Small intestine (tissue), 16 donors: ENCODE measurements at places on chromosomes 1 and 21. TPM values are rescaled to one million over a fixed set of nuclear protein-coding genes. Genes with fewer than 3 reads are reported as not detected.
A peak's percentile ranks its signal among the peaks of the same experiment; 100 is the strongest.

GRCh38 chr1:9045861-9046510 is 19.8 kb upstream of the SLC2A7 start:
- no peaks in the 10 kb centered on the region for H3K27me3 ChIP-seq
- H3K36me3 ChIP-seq = peaks cover 52% of the 10 kb centered on the region
- H3K4me1 ChIP-seq = no peaks in the 10 kb centered on the region
- no peak for DNase-seq
- H3K27ac ChIP-seq = no peak overlapping the region
- no peak overlapping the region for H3K4me3 ChIP-seq

GRCh38 chr1:100265562-100265930 is 470 bp upstream of the RTCA start:
- peaks cover 3% of the 10 kb centered on the region for H3K36me3 ChIP-seq
- H3K27ac ChIP-seq = peak overlapping the region; percentile 58
- no peaks in the 10 kb centered on the region for H3K27me3 ChIP-seq
- no peaks in the 10 kb centered on the region for H3K4me1 ChIP-seq
- H3K4me3 ChIP-seq = peak overlapping the region; percentile 99

DNA sequence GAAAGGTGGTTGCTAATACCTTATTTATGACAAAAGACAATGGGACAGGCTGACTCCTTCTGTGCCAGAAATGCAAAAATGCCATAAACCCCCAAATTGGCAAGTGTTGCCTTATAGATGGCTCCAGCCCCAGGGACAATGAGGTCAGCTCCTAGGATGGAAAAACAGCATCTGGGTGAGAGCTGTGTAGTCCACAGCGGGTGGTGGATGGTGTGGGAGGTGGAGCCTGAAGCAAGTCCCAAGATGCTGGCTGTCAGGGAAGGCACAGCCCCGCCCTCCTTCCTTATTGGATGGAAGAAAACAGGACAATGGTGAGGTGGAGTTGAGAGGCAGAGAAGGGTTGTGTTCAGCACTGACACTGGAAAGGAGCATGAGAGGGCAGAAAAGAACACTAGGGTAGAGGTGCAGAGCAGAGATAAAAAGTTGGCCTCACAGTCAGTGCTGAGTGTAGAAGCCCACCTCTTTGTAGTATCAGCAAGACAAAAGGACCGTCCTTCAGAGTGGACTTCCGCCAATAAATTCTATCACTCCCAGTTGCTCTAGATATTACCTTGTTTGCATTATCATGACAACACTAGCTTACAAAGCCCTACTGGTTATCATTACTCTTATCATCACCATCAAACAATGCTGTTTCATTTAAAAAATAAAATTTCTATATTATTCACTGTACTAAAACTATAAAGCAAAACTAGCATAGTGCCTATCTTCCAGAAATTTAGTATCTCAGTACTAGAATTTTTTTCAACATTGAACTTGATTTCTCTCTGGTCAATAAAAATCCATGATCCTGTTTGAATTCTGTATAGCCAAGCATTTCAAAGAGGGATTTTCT is 3.7 kb upstream of the SDE2 start:
- no peak for DNase-seq
- H3K4me3 ChIP-seq = no peak overlapping the region
- H3K27ac ChIP-seq = peak overlapping the region; percentile 79
- H3K27me3 ChIP-seq = no peaks in the 10 kb centered on the region

DNA sequence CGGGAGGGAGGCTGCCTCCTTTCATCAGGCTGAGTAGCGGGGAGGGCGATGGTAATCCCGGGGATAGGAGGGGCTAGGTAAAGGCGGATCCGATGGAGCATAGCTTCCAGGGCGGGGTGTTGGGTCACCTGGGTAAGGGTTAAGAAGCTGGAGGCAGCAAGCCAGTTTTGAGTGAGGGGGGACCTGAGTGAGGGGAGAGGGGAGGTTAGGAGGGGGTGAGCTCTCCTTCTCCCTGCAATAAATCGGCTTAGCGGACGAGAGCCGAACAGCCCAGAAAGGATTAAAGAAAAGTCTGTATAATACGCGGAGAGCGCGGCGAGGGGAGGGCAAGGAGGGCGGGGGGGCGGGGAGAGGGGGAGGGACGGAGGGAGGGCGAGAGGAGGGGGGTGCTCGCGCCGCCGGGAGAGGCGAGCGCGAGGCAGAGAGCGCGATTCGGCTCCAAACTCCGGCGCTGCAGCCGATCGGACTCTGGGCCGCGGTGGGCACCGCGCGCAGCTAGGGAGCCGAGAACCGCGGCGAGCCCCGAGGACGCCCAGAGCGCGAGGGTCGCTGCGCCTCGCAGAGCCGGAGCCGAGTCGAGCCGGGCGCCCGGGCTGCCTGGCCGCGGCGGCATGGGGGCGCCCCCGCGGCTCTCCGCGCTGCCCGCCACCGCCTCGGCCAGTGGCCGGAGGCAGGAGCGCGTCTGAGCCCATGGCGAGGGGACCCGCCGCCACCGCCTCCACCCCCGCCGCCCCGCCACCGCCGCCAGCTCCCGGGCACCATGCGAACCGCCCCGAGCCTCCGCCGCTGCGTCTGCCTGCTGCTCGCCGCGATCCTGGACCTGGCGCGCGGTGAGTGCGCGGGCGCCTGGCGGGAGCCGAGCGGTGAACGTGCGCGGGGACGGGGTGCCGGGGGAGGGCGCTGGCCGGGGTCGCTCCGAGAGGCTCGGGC is at the start of gene IGSF21:
Gene IGSF21 (plus strand): TSS at position 430 of the 930 bp plus-strand sequence. CDS start 331 bp downstream, at position 761.
- no peaks in the 10 kb centered on the region for H3K4me1 ChIP-seq
- no peak within 1 kb of the TSS for H3K27ac ChIP-seq
- DNase-seq = no peak
- peaks cover 24% of the 10 kb centered on the region for H3K27me3 ChIP-seq

GRCh38 chr1:205422993-205423642 is 1.3 kb upstream of the LEMD1 start:
- H3K4me3 ChIP-seq = no peak overlapping the region
- DNase-seq = no peak
- no peak overlapping the region for H3K27ac ChIP-seq

- no peak overlapping the region for H3K27ac ChIP-seq
- H3K27me3 ChIP-seq = no peaks in the 10 kb centered on the region
- H3K36me3 ChIP-seq = no peaks in the 10 kb centered on the region
- H3K4me1 ChIP-seq = no peaks in the 10 kb centered on the region
- no peak overlapping the region for H3K4me3 ChIP-seq
These were observed 13.5 kb upstream of the NEXN start for GRCh38 chr1:77874804-77875445.

DNA sequence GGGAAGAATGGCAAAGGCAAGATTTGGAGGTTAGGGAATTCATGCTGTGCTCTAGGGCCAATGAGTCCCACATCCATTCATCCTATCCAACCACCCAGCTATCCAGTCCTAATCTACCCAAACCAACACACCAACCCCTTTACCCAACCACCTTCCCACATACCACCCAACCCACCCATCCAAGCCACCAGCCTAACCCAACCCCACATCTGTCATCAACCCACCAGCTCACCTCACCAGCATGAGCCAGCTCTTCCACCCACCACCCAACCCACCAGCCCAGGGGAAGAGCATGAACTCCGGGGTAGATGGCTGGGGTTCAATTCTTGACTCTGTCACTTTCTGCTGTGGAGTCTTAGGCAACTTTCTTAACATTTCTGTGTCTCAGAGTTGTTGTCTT is 35.9 kb upstream of the DISP3 start:
- H3K4me1 ChIP-seq = no peaks in the 10 kb centered on the region
- no peaks in the 10 kb centered on the region for H3K36me3 ChIP-seq
- DNase-seq = no peak
- H3K4me3 ChIP-seq = no peak overlapping the region
- H3K27me3 ChIP-seq = peaks cover 26% of the 10 kb centered on the region

- H3K27me3 ChIP-seq = no peaks in the 10 kb centered on the region
- H3K36me3 ChIP-seq = no peaks in the 10 kb centered on the region
These were observed 36.8 kb upstream of the ERRFI1 start for GRCh38 chr1:8062861-8063260.

GRCh38 chr1:121586369-121587229 is 401.8 kb downstream of the SRGAP2C start:
- DNase-seq = peak; percentile 28
- H3K27ac ChIP-seq = no peak overlapping the region
- H3K27me3 ChIP-seq = no peaks in the 10 kb centered on the region

- H3K4me1 ChIP-seq = no peaks in the 10 kb centered on the region
- DNase-seq = no peak
- no peak overlapping the region for H3K4me3 ChIP-seq
These were observed 91.7 kb upstream of the WNT4 start for GRCh38 chr1:22234476-22235030.

GRCh38 chr1:197314682-197315081 is 46.6 kb downstream of the CRB1 start:
- H3K4me3 ChIP-seq = no peak overlapping the region
- H3K4me1 ChIP-seq = no peaks in the 10 kb centered on the region
- H3K27ac ChIP-seq = no peak overlapping the region
- H3K27me3 ChIP-seq = no peaks in the 10 kb centered on the region
- peak; percentile 2 for DNase-seq
- H3K36me3 ChIP-seq = no peaks in the 10 kb centered on the region

GRCh38 chr1:197336571-197336970 is 68.5 kb downstream of the CRB1 start:
- DNase-seq = no peak
- no peak overlapping the region for H3K27ac ChIP-seq
- H3K4me1 ChIP-seq = no peaks in the 10 kb centered on the region
- H3K36me3 ChIP-seq = no peaks in the 10 kb centered on the region
- H3K27me3 ChIP-seq = no peaks in the 10 kb centered on the region
- no peak overlapping the region for H3K4me3 ChIP-seq

DNA sequence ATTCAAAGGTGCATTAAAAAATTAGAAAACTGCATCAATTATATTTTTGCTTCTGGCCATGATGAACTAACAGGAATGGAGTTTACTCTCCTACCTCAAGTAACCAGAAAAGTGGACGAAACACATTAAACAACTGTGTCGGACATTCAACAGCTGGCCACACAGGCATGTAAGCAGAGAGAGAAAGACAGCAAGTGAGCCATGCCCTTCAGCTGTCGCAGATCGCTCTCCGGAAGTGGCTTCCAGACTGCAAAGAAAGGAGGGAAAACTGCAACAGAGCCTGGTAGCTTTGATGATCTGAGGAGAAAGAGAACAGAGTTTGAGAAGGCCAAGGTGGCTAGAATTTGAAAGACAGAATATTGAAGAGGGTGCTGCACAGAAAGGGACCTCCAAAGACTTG is 557.2 kb downstream of the MATN1 start:
- no peak overlapping the region for H3K27ac ChIP-seq
- H3K4me3 ChIP-seq = no peak overlapping the region
- H3K36me3 ChIP-seq = no peaks in the 10 kb centered on the region
- no peaks in the 10 kb centered on the region for H3K4me1 ChIP-seq
- DNase-seq = no peak
- H3K27me3 ChIP-seq = peaks cover 4% of the 10 kb centered on the region

PADI2 gene
- 95.2 TPM for polyA plus RNA-seq

UBL4B gene
- not detected for polyA plus RNA-seq

C8A gene
- polyA plus RNA-seq = 2.4 TPM

PTPN22 gene
- polyA plus RNA-seq = 14.3 TPM

GUCA2B gene
- polyA plus RNA-seq = 628 TPM

DNAJC28 gene
- 3.1 TPM for polyA plus RNA-seq

NBPF20 gene
- 0.45 TPM for polyA plus RNA-seq
